ENCODE measurements at places on chromosomes 1 and 21.

- DNase-seq = no peak
These were observed 67.5 kb downstream of the ZFYVE9 start for GRCh38 chr1:52209429-52209828.

- DNase-seq = peak; percentile 96
These were observed 98.0 kb upstream of the BCAR3 start for GRCh38 chr1:93779540-93780165.

- no peak for DNase-seq
These were observed 5.1 kb downstream of the SH2D1B start for GRCh38 chr1:162406811-162407210.

- DNase-seq = no peak
These were observed 142.8 kb upstream of the COA6 start for GRCh38 chr1:234230414-234230862.

- no peak for DNase-seq
These were observed 19.3 kb upstream of the PDZK1IP1 start for GRCh38 chr1:47209091-47209490.

DNA sequence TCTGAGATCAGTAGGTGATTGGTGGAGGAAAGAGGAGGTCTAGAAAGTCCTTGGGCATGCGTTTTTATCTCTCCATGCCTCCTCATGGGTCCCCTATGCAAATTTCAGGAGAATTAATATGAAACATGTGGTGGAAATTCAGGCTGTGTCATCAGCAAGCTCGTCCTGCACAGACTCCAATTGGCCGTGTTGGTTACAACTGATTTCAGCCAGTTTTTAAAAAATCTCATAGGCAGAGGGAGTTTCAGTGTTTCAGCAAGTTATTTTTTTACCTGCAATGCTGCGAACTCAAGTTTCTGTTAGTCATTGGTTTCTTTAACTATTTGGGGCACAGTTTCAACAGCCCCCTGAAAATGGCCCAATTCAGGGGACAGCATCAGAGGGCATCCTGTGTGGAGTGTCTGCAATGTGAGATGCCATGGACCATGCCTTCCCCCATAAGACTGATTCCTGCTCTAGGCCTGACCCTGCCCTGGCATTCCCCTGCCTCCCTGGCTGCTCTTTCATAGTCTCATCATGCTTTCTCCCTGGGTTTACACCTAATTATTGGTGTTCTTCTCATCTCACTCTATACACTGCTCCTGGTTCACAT, 59.9 kb downstream of the C1orf198 start:
- DNase-seq = no peak

DNA sequence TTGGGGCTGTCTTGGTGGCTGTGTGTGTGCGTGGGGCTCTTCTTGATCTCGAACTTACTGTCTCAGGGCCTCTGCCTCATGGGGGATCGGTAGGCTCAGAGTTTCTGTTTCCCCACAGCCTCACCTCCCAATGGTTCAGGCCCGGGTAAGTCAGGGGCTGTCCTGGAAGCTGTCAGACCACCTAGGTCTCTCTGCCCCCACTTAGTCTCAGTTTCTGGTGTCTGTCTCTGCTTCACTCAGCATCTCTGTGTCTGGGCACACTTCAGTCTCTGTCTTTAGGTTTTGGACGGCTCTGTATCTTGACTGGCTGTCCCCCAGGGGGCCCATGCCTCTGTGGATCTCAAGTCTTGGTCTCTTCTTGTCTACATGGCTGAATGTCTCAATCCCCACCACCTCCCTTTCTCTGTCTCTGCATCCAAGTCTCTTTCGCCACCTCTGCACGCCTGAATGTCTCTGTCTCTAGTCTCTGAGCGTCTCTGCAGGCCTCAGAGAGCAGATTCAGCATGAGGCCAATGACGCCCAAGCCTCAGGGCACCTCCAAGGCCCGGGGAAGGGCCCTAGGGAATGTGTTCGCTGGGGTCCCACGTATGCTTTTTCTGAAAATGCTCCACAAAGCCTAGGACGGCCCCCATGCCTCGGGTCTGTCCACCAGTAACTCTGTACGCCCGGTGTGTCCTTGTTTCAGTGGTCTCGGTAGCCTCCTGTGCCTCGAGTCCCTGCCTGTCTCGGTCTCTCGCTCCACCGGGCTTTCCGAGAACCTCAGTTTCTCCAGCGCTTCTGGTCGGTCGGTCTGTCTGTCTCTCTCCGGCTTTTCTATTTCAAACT, 818 bp downstream of the FHL3 start:
- no peak for DNase-seq

GRCh38 chr1:40923511-40924020, 55.9 kb upstream of the CTPS1 start:
- no peak for DNase-seq

DNA sequence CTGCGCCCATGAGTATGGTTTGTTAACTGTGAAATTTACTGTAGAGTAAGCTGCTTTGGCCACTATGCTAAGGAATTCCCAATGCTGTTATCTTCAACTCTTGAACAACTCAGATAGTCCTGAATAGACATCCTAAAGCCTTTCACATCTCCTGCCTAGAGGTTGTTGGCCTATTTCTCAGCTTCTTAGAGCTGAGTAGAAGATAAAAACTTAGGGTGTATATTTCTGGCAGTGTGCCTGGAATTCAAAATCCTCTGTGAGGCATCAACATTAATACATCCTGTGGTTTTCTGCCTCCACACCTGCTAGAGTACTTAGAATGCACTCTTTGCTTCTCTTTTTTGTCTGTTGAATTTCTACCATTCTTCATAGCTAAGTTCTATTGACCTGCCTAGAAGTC, 45.8 kb upstream of the RC3H1 start:
- no peak for DNase-seq

- DNase-seq = no peak
These were observed 93.4 kb upstream of the SOD1 start for GRCh38 chr21:31566064-31566463.

- no peak for DNase-seq
These were observed 362.4 kb downstream of the NEGR1 start for GRCh38 chr1:71919811-71920509.

- DNase-seq = no peak
These were observed 997.3 kb downstream of the AMY1C start for GRCh38 chr1:104746994-104747393.

- no peak for DNase-seq
These were observed 7.8 kb downstream of the NUAK2 start for GRCh38 chr1:205313563-205314308.

DNA sequence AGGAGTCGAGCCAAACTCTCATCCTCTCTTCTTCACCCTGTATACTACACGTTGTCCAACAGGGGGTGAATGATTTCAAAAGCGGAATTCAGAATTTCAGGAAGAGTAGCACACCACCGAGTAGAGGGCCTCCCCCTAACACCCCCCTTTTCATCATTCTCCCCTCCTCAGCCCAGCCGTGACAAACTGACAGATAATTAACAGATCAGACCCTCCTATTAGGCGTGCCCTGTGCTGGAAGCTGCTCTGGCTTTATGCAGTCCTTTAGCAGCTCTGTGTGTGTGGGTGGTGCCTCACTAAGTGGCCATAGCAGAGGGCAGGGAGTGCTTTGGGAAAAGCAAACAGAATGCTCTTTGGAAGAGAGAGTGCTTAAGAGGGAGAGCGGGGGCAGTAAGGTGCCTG, 44.3 kb downstream of the PEX14 start:
- DNase-seq = no peak

DNA sequence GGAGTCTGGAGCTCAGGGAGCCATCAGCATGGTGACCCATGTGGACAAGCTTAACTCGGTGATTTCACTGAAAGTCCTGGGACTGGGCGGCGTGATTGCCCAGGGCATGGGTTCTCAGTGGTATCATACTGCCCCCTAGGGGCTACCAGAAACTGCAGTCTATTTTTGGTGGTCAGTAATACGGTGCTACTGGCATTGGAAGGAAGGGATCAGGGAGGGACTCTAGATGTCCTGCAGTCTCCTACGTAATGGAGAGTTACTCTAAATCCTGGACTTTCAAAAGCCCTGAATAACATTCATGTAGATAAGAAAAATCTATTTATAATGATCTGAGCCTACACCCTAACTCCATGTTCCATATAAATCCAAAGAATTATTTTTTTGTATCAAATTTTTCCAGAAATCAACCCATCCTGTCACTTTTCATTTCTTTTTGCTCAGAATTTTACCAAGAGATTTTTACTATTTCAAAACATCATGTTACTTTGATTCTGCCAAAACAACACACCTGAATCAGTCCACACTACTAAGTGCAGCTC, 37.3 kb downstream of the PABPC4 start:
- DNase-seq = peak; percentile 25

GRCh38 chr1:161994175-161994668, 29.4 kb downstream of the OLFML2B start:
- DNase-seq = no peak

GRCh38 chr1:28973596-28974421, 59.4 kb downstream of the EPB41 start:
- no peak for DNase-seq

DNA sequence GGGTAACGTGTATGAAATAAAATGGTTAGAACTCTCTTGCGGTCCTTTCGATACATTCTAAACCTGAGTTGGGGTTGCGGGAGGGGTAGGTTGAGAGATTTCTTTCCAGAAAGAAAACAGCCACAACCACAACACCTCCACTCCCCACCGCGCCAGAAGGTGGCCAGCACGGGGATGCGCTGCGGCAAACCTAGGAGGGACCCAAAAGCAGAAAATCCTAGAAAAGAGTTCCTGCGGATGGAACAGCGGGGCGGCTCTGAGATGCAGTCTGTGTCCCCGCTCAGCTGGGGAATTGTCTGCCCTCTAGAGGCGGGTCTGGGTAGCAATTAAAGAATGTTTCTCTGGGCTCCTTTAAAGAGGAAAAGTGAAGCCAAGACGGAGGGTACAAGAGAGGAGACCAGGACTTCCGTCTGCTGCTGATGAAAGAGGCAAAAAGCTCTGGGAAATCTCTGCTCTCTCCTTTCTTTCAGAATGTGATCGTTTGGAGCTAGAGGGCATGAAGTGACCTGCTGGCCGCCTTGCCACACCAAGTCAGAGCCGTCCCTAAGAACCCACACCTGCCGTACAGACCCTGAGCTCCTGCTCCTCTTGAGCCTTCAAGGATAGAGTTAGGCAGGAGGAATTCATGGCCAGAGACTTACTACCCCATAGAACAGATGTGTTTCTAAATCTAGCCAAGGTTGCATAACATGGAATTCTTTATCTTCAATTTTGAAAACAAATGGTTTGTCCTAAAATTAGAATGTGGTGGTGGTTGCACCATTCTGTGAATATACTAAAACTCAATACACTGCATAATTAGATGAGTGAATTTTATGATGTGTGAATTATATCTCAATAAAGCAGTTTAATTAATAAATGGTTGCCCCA, 46.5 kb upstream of the COA6 start:
- no peak for DNase-seq

DNA sequence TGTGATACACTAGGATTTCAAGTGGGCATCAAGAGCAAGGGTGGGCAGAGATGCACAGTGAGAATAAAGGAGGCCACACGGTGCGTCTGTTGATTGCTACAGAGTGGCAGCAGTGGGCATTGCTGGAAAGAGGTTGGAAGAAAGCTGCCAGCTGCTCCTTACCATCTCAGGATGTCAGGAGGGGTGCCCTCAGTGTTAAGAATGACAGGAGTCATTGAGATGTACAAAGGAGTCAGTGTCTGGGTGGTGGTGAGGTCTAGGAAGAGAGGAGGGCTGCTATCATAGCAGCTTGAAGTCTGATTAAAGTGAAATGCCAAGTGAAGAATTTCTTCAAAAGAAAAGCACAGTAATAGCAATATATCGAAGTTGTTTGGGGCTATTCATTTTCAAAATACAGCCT, 992.7 kb downstream of the TTLL7 start:
- no peak for DNase-seq

DNA sequence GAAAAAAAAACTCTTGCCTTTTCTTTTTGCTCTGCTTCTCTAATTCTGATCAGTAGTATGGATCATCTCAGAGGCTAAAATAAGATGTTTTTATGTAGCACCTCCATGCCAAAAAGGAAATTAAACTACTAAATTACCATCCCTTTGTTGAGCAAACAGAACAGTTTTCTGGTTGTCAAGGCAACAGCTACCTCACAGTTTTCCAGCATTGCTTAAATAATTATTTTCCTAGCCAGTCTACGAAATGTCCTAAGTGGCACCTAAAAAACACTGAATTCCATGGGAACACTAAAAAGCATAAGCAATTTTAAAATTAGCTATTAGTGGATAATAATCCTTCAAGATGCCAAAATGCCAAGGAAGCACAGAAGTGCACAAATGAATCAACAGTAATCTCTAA, 61.7 kb downstream of the ARID4B start:
- DNase-seq = no peak

GRCh38 chr21:35203093-35203977, 154.2 kb upstream of the RUNX1 start:
- DNase-seq = no peak

DNA sequence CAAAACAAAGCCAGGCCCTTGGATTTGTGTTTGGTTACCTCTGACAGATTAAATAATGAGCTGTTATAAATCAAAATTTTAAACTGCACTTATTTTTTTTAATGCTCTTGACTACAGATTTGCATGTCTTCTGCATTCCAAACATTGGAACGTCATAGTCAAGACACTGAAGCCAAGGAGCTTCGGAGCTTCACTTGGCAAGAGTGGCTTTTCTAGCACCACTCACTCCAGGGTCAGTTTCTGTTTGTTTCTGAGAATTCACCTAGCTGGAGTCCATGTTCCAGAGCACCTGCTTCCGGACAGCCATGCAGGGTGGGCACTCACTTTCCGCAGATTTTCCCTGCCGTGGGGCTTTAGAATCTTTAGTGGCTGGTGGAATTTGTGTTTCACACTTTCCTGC, 202.9 kb downstream of the ZP4 start:
- no peak for DNase-seq

DNA sequence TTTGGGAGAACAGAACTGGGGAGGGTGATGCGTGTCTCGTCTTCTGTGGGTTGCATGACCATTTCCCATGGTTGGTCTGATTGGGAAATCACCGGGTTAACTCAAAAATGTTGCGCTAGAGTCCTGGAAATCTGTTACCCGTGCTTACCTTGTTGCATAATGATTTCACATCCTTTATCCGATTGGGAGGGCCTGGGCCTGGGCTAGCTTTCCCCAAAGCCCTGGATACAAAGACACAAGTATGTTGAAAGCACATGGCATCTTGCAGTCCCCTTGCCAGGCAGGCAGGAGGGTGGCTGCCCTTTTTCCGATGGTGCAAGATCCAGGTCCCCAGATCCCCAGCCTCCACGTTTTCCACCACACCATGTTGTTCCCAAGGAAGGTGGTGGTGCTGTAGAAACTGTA, 582 bp downstream of the TRPM2 start:
- DNase-seq = no peak

DNA sequence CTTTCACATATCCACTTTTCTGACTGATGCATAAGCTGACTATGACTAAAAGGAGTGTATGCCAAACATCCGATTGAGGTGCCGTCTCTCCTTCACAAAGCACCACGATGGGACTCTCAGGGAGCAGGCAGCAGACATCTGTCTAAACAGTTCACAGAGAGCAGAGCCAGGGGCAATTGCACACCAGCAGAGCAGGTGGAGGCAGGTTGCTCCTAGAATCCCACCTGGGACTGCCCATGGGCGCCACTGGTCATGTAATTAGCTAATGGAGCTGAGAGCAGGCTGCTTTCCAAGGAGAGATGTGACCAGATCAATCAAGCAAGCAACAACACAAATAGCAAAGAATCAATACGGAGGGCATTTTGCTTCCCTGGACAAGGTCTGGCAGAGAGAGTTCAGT, 30.5 kb upstream of the COA6 start:
- DNase-seq = no peak
